Stimulated activated CD4-positive, alpha-beta T cell treated with anti-CD3 and anti-CD28 coated beads, TNF-alpha, amount 100 ng/mL, for 48 hours (primary cell): ENCODE measurements at places on chromosomes 1 and 21.

DNA sequence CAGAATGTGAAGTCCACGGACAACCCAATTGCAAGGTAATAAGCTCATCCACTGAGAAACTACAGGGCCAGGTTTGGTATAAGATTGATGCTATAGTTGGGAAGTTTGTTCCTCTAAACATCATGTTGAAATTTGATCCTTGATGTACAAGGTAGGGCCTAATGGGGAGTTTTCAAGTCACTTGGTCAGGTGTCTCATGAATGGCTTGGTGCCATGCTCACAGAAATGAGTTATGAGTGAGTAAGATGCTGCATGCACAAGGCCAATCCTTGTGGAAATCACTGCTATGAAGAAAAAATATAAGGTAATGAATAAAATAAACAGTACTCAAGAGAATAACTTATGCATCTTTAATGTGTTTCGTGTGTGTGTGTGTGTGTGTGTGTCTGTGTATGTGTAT lies 1891.2 kb downstream of the NCAM2 start:
- no peak for DNase-seq

- DNase-seq = no peak
These were observed 10.1 kb downstream of the ATF3 start for GRCh38 chr1:212618466-212619210.

GRCh38 chr1:229131243-229132105 lies 139.4 kb upstream of the RAB4A start:
- no peak for DNase-seq

DNA sequence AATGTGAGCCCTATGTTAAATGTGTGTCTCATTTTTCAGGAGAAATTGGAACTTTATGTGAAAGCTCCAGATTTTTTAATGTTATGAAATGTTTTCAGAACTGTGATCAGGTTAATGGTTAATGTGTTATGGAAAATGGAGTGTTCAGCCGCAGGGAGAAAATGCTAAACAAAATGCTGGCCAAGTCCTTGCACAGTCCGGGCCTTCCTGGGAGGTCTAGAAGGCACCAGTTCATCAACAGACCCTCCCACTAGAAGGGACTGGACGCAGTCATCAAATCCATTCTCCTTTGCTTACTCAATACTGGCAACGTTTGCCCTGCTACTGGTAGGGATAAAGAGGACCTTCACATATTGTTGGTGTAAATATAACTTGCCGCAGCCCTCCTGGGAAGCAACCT lies 43.4 kb downstream of the VWA5B1 start:
- no peak for DNase-seq

GRCh38 chr1:20867062-20867461 lies 80.0 kb upstream of the HP1BP3 start:
- no peak for DNase-seq
